HL-60 (cell line): ENCODE measurements at places on chromosomes 12 and 14.

DNA sequence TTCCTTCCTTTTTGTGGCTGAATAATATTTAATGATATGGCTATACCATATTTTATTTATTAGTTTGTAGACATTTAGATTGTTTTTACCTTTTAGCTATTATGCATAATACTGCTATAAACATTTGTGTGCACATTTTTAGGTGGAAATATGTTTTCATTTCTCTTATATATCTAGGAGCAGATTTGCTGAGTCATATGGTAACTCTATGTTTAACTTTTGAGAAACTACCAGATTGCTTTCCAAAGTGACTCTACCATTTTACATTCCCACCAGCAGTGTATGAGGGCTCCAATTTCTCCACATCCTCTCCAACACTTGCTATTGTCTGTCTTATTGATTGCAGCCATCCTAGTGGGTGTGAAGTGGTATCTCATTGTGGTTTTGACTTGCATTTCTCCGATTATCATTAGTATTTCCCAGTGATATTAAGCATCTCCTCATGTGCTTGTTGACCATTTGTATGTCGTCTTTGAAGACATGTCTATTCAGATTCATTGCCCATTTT, 160.2 kb downstream of the KICS2 start:
- DNase-seq: no peak

- no peak for DNase-seq
Observed at GRCh38 chr12:86249851-86250250, 6.3 kb downstream of the MGAT4C start.

- DNase-seq: no peak
Observed at GRCh38 chr12:87305481-87305880, 723.7 kb downstream of the C12orf50 start.

GRCh38 chr12:124007826-124008570, 35.0 kb downstream of the ZNF664 start:
- DNase-seq: peak; percentile 75

DNA sequence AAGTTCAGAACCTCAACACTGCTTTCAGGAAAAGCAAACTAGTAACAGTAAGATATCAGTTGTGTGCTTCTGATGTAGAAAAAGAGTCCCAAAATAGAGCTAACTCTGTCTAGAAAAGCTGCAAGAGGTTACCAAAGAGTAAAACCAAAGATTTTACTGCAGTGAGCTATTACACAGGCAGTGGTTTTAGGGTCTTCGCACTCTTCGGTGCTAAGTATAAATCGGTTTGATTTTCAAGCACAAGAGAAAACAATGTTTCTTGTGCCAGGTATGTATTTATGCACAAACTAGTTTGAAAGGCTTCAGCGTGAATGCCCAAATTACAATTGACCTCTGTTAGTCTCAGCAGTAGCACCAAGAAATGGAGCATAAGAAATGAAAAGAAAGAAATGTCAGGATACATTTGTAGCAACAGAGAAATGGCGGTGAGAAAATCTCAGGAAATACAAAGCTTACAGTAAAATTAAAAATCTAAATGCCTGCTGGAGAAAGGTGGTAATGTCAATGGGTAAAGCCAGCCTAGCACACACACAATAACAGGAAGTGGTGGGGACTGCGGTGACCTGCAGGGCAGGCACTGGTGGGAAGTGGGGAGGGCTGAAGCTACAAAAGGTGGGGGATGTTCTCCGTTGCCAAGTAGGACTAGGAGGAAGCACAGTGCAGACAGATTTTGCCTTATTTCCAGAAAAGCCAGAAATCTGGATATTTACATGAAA, 18.0 kb upstream of the DYRK2 start:
- DNase-seq: peak; percentile 94

DNA sequence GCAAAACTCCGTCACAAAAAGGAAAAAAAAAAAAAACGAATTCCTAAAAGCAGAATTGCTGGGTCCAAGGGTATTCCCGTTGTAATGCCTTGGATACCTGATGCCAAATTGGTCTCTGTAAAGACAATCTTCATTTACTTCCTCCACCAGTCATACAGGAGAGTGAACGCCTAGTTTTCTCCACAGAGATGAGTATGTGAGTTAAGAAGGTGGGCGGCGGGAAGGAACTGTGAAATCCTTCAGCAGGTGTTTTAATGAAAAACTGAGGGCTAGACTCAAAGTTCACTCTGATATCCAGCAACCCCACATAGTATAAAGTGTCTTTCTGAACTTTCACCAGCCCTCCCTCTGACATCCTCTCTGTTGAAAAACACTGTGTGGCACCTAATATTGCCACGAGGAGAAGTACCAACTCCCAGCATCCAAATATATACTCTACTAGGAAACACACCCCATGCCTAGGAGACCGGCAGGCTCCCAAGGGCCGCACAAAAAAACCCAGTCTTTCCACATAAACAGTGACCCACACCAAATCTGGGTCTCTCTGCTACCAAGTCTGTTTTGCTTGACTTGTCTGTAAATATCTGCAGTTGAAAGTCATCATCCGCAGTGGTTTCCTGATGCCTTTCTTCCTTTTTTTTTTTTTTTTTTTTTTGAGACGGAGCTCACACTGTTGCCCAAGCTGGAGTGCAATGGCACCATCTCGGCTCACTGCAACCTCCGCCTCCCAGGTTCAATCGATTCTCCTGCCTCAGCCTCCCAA, 30.3 kb upstream of the FOXN3 start:
- peak; percentile 27 for DNase-seq

DNA sequence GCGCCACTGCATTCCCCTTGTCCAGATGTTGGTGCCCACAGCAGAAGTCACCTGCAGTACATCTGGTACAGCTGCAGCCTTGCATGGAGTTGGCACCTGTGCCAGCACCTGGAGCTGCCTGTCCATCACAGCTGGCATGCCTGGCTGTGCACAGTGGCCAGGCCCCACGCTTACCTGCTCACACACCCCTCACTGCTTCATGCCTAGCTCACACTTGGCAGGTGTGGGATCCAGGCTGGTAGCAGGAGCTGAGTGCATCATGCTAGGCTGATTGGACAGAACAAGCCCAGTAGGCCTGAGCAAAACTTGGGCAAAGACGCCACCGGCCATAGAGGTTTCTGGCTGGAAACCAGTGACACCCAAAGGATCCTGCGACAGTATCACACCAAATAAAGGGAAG, 402.8 kb downstream of the FOXG1 start:
- no peak for DNase-seq
